ENCODE measurements at places on chromosomes 11 and 22.

DNA sequence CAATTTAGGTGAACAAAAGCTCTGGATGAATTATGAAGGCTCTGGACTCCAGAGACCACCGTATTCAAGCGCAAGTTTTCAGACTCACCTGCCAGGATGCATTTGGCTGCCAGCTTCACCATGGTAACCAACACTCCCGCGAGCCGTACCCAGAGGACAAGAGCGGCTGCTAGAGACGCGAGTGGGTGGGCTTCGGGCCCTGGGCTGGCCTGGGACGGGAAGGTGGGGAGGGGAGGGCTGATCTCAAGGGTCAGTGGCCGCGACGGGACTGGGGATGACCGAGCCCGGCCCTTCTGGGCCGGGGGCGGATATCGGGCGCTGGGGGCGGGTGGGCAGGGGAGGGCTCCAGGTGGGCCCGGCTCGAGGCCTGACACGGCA, 344 bp downstream of the IFT27 start:
- peak; percentile 38 for DNase-seq

DNA sequence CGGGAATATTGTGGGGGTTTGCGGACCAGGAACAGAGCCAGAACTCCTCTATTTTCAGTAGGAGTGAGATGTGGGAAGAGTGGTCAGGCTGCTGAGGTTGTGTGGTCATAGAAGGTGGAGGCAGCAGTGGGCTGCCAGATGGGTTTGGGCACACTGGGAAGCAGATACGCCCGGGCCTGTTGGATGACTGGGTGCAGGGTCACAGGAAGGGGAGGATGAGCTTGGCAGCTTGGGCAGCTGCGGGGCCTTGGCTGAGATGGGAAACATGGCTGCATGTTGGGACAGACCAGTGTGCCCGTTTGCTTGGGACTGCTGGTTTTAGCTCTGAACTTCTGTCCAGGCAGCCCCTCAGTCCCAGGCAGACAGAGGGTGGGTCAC, 11.4 kb downstream of the SHANK3 start:
- no peak for DNase-seq

DNA sequence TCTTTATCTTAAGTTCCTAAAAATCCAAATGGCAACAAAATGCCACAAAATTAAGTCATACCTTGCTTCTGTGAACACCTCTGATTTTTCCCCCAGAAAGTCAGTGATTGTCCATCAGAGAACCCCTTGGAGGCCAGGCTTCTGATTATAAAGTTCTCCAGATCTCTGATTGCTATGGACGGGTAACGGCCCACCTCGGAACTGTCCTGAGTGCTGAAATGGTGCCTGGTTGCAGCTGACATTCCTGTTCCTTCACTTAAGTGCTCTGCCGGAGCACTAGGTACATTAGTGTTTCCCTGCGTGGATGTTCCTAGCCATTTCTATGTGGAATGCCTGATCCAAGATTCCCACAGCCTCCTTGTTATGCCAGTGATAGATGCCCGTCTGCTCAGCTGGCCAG, 85.0 kb downstream of the CHST1 start:
- no peak for DNase-seq

- DNase-seq, result no peak
These were observed 26.4 kb downstream of the AMOTL1 start for GRCh38 chr11:94794287-94795168.

- no peak for DNase-seq
These were observed 207.5 kb downstream of the TBC1D22A start for GRCh38 chr22:46969961-46970360.

GRCh38 chr11:119728651-119729580, at the start of gene NECTIN1:
Gene NECTIN1, minus strand, starts transcription at chr11:119729200. Its CDS starts 647 bp downstream, at chr11:119728553.
- peak; percentile 81 for DNase-seq

DNA sequence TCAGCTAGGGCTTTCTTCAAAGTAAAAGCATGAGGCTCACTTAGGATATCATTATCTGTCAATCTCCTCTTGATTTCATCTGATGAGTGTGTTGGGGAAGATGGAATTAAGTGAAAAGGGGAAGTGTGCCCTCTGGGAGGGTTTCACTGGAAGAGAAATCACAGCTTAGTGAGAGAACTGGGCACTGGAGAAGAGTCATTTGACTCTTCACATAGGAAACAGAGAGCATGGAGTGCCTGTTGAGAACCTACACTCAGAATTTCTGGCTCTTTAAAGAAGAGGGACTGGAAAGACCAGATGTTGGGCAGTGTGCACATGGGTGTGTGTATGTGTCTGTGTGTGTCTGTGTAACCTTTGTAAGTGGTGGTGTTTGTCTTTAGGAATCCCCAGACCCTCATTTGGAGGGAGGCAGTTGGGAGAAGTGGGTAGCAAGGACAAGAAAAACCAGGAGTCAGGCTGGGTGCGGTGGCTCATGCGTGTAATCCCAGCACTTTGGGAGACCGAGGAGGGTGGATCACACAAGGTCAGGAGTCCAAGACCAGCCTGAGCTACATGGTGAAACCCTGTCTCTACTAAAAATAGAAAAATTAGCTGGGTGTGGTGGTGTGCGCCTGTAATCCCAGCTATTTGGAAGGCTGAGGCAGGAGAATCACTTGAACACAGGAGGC, 10.0 kb downstream of the STX3 start:
- no peak for DNase-seq

DNA sequence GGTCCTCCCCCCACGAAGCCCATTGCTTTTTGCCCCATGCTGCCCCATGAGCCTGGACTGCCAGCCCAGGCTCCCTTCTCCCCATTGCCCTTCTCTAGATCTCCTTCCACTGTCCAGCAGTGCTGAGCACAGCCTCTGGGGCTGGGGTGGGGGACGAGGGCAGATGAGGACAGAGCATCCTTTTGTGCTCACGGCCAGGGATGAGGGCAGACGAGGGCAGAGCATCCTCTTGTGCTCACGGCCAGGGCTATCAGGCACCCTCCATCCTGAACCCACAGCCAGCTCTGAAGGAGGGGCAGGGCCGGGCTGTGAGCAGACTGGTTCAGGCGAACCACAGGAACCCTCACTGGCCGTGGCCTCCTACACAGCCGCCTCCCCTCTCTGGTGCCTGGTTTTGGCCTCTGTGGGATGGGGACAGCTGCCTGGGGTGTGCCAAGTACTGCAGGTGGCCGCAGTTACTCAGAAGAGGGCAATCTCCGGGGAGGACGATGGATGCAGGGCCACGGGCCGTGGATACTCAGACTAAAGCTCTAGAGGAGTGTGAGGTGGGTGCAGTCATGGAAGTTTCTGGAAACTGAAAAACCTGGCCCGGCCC, 1258.8 kb downstream of the BRD1 start:
- no peak for DNase-seq

GRCh38 chr11:92596596-92597317, 372.1 kb downstream of the FAT3 start:
- no peak for DNase-seq

- DNase-seq, result no peak
These were observed 794 bp upstream of the EMSY start for GRCh38 chr11:76444065-76444383.

GRCh38 chr11:92671081-92671480, 298.4 kb upstream of the MTNR1B start:
- no peak for DNase-seq

DNA sequence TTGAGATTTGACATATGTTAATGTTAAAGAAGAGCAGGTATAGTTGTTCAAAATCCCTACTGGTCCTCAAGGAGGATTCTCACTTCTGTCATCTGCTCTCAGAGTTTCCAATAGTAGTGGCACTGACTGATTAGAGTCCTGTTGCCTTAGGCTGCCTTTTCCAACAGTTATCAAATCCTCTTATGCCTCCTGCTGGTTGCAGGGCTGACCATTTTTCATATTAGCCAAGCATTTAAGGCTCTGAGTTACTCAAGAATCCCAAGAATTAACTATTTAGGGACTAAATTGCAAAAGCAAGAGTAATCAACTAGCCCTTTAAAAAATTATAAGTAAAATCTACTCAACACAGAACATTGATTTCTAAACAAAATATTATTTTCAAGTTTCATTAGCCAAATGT, 212.0 kb upstream of the CHORDC1 start:
- DNase-seq, result no peak

DNA sequence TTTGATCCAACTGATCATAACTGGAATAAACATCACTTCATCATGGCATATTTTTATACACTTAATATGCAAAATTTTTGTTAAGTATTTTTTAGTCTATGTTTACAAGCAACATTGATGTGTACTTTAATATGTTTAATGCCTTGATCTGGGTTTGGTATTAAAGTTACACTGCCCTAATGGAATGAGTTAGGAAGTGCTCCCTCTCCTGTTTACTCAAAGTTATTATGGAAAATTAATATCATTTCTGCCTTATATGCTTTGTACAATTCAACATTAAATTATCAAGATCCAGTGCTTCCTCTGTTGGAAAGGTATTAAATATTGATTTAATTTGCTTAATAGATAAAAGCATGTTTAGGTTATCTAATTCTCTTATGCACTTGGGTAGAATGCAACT, 927.3 kb upstream of the RAG2 start:
- no peak for DNase-seq

DNA sequence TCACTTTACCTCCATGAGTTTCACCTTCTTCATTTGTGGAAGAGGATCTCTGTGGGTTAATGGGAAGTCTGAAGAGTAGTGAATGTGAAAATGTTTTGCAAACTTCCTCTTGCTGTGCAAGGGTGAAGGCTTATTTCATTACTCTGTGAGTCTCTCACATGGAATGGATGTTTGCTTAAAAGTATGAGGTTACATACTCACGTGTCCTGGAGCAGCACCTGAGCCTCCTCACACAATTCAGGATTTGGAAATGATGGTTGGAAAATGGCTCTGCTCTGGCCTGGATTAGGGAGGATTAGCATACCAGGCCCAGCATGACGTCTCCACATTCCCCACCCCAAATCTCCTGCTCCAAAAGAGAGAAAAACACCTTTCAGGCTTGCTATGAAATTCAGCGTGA, 4.8 kb downstream of the GRAMD1B start:
- DNase-seq, result no peak

DNA sequence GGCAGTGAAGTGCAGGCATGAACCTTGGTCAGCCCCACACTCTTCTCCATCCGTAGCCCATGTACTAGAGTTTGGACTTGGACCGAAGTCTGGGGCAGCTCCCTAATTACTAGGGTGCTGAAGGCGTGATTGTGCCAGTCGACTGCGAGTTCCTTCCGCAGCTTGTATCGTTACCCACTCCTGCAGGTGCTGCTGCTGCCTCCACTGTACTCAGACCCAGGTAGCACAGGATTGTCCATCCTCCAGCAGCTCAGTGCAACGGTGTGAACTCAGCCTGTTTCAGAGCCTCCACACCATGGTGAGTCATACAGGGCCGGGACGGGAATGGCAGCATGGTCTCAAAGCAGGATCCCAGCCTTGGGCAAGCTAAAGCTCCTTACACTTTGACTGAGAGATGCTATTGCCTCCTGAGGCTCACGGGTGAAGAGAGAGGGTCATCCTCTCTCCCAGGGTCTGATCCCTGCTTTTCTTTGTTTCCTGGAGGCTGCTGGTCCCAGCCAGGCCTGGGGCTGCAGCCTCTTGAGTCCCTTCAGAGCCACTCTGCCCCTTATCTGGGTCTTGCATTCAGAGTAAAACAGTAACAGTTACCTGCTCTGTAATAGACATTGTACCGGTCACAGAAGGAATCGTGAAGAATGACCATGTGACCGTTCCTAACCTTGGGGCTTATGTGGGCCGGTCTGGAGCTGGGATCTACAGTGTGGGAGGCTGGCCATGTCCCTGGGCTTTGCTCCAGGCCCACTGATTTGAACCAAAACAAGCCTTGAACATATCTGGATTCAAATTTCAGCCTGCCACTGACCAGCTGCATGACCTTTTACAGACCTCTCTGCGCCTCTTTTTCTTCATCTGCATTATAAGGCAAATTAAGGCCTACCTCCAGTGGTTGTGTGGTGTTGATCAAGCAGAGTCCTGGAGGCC, 1.7 kb downstream of the TKFC start:
- DNase-seq, result no peak

DNA sequence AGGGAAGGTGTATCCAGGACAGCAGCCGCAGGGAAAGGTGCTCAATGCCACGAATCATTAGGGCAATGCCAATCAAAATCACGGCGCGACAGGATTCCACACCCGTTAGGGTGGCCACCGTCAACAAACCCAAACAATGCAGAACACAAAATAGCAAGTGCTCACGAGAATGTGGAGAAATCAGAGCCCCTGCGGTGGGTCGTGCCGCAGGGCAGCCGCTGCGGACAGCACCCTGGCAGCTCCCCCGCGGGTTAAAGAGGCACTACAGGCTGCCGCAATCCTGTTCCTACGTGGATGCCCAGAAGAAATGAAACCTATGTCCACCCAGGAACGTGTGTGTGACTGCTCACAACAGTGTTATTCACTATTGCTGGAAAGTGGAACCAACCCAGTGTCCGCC, 17.1 kb upstream of the TH start:
- no peak for DNase-seq

DNA sequence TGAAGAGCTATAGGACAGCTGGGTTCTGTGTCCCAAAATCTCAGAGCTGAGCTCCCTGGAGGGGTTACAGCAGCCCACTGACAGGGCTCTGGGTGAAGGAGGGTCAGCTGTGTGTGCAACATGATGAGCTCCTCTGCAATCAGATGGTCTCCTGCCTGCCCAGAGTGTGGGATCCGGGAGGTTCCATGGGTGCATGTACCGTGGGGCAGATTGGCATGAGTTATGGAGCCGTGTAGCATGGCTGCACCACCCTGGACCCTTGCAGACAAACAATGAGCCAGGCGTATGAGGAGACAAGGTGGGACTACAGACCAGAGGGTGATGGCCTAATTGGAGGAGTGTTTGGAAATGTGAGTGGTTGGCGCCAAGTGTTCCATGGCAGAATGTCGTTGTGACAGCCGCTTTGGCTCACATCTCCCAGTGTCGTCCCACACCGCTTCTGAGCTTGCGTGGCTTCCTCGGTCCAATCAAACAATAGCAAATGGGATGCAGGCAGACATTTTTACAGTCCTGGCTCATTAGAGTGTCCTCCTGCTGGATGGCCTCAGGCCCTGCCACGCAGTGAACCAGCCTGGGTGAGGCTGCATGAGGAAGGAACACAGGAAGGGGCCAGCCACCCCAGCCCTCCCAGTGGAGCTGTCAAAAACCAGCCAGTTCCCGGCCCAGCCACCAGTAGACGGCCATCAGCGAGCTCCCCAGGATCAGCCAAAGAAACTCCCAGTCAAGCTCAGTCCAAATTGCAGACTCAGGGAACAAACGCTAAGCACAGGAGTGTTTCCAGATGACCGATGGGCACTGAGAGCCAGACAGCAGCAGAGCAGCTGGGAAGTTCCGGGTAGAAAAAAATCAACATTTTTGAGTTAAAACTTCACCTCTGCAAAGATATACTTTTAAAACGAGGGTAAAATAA, 1066.9 kb downstream of the BRD1 start:
- DNase-seq, result no peak

DNA sequence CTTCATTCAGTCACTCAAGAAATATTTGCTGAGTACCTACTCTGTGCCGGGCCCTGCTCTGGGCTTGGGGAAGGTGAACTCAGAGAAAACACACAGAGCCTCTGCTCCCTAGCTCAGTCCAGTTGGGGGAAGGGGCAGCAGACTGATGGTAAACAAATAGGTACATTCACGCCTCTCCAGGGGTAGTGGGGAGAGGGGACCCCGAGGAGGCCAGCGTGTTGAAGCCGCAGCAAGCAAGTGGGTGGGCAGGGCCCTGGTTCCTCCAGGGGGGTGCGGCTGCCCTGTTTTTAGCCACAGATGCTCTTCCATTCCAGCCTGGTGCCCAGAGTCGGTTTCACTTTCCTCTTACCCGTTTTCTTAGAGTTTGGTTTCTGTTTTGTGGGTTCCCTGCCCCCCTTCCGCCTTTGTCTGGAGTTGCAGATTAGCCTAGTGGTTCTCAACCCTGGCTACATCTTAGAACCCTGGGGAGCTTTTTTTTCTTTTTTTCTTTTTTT, 8.7 kb downstream of the DRAP1 start:
- peak; percentile 88 for DNase-seq

GRCh38 chr11:68004551-68005335, 846 bp upstream of the UNC93B1 start:
- no peak for DNase-seq

All from CD4-positive, alpha-beta T cell treated with Interleukin-2 at 100 ng/mL for 4 hours (primary cell).